ENCODE measurements at places on chromosomes 5 and 9.

DNA sequence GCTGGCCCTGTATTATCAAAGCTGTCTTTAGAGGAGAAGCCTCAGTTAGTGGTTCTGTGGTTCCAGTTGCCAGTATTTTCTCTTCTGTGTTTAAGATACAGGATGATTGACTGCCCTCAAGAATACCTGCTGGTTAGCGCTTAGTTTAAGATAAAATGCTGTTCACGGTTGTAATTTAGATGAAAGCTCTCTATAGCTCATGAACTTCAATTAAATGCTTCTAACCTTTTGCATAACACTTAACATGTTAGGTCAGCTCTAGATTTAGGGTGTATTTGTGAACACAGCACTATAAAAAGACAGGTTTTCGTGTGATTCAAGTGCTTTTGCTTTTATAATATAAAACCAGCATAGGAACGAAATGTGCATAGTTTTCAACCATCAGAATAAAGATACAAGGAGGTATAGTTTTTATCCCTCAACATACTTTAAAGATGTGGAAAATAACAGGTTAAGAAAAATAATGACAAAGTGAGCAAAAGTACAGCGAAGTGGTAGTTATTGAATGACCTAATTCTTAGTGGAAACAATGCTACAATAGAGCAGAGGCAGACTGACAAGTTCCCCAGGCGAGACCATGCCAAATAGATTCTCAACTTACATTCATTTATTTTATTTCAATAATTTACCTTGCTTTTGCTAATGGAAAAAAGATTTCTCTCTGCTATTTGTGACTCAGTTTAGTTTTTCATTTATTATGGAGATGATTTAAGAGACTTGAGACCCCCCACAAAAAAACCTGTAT, 602.6 kb upstream of the DMAC1 start:
- no peak for DNase-seq

DNA sequence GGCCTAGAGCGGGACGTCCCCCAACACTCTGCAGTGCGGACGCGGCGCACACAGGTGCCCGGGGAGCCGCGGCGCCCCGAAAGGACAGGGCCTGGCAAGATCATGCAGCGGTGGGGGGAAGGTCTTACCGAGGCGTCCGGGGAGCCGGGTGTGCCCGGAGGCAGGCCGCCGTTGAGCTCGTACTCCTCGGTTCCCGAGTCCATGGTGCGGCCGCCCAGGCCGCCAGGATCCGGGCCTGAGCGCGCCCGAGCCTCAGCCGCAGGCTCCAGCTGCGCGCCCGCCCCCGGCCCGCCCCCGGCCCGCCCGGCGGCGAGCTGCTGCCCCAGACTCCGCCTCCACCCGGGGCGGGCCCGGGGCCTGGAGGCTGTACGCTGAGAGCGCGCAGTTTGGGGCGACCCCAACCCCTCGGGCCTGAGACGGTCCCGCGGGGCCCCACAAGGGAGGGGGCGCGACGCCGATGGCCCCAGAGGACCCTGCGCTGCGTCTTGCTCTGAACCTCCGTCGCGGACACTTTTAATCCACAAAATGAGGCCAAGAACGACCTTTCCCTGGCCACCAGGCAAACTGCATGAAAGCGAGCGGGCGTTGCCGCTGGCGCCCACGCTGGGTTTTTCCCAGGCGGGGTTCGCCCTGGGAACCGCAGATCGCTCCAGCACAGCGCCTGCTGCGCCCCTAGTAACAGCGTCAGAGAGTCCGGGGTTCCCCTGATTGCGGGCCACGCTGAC, at the start of gene NINJ1:
Gene NINJ1 (minus strand): TSS at position 237 of the 725 bp plus-strand sequence. CDS start 34 bp downstream, at position 203.
- peak; percentile 75 for DNase-seq

DNA sequence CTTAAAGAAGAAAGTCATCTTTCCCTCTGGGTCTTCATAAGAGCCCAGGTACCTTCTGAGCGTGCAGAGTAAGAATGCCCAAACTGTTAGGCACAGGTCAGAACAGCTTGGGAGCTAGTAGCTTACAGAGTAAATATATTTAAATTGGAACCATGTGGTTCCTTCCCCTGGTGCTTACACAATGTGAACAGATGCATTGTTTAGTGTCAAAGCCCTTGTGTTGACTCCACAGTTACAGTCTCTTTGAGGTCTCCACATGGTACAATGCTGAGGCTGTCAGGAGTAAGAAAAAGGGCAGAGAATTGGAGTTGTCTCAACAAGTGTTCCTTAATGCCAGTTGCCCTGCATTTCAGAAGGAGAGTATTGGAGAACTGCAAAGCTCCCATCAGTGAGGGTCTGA, 188.5 kb downstream of the PAPPA start:
- no peak for DNase-seq

DNA sequence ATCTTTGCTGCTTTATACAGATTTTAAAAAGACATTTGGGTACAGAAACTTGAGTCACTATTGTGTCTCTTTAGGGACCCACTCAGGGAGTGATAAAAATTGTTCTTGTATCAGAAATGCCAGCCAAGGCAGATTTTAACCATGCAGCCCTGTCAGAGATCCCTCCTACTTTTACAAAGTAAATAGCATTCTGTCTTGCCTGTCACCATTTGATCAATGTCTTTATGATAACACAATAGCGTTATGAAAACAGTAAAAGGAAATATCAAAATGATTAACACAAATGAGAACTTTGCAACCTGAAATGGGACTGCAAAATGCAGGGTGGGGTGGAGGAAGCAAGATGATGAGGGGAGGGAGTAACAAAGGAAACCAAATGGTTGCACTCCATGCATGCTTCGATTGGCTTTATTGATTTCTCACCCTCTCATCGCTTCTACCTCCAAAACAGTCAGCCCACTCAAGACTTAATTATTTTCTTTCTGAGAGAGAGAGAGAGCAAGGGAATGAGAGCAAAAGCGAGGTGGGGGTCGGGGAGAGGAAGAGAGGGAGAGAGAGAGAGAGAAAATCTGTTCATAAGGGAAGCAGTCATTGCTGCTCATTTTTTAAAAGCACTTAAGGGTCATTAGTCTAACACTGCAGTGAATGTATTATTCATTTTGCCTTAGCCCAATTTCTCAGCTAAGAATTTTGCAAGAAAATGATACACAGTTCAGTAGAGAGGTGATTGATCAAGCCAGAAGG, 576.5 kb downstream of the CSNK1G3 start:
- no peak for DNase-seq

GRCh38 chr9:136047775-136048559, 47.1 kb downstream of the NACC2 start:
- DNase-seq, result no peak

DNA sequence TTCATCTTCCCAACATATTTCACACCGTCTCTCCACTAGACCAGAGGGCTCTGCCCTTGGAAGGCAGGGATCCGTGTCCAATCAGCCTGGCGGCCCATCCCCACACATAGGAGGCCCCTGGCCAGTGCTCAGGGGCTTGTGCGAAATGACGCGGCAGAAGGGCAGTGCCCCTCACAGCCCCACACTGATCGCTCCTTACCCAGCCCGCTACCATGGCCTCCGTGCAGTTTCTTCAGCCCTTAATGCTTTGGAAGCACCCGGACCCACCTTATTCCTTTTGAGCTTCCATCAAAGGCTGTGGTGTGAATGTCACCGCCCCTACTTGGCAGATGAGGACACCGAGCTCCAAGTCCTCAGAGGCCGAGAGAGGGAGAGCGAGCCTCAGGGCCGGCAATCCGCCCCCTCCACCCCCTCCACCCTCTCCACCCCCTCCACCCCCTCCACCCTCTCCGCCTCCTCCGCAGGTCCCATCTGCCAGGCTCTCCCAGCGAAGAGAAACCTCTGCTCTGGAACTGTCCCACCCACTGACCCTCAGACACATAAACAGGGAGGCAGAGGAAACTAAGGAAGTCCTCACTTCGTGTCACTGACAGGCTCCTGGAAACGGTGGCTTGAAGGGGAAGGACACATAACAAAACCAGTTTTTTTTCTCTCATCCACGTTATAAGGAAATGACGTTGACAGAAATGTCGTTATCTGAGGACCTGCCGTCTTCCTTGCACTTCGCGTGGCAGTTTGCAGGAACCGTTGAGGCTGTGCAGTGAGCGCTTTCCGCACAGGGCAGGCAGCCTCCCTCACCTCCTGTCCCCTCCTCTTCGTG, 13.9 kb downstream of the QSOX2 start:
- no peak for DNase-seq

DNA sequence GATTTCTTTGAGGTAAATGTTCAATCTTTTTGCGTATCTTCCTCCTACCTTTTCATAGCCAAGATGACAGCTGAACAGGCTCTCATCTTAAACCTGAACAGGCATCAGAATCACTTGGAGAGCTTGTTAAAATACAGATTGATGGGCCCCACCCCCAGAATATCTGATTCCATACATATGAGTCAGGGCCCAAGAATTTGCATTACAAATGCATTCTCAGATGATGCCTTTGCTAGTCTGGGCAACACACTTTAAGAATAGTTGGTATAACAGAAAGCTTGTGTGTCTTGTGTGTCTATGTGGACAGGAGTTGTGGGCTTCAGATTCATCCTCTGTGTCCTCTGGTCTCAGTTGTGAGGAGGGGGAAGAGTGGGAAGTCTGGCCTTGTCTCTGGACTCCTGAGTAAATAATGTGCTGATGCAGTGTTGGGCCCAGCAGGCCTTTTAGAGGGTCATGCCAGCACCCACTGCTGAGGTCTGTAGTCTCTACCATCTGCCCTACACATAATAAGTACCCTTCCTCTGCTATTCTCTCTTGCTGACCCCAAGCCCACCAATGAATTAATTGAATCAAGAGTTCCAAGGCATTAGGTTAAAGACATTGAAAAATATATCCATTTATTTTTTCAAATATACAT, 43.1 kb downstream of the PTCD2 start:
- DNase-seq, result peak; percentile 92

DNA sequence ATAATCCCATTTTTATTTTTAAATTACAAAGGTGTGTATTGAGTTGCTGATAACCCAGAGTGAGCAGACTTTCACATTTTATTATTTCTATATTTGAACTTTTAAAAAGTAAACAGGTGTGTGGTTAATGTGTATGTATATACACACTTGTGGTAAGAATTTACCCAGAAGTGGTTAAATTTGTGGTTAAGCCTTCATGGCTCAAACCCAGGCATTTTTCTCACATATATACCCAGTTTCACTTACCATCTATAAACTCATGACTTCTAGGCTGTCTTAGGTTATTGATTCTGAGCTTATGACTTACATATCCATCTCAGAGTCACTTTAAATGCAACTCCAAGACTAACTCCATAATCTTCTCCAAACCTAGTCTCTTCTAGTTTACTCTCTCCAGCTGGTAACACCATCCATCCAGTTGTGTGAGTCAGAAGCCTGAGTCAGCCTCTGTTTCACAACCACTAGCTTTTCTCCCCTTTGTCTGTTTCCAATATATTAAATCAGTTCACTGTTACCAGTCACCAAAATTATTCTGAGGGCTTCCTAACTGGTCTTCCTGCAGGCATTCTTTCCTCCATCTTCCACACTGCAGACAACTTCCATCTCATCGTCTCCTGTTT, 20.2 kb downstream of the ZBED3 start:
- peak; percentile 40 for DNase-seq

DNA sequence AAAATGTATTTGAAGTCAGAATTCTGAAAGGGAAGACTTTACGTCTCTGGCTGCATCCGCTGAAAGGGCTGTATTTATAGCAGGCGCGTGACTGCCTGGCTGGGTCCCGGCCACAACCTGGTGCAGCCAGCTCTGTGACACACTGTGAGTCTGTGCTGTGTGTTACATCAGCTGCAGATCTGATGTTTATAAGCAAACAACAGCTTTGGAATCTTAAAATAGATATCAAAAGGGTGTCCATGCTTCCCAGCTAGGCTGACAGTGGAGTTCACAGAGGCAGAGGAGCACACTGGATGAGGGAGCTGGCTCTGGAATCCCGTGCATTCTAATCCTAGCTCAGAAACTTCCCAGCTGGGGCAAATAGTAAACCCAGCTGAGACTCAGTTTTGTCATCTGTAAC, 433.4 kb upstream of the BRINP1 start:
- DNase-seq, result no peak

DNA sequence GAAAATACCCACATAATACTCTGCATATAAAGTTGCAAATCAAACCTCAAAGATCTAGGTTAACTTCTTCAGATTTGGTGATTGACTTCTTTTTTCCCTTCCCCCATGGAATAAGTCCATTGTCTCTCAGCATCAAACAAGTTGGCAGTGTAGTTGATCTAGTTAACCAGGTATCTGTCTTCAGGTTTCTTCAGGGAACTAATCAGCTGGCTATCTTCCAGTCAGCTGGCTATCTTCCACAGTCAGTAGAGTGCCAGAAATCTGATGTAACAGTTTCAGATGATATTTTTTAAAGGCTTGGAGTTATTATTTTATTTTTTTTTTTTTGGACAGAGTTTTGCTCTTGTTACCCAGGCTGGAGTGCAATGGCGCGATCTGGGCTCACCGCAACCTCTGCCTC, 16.8 kb downstream of the TNFSF15 start:
- peak; percentile 33 for DNase-seq

DNA sequence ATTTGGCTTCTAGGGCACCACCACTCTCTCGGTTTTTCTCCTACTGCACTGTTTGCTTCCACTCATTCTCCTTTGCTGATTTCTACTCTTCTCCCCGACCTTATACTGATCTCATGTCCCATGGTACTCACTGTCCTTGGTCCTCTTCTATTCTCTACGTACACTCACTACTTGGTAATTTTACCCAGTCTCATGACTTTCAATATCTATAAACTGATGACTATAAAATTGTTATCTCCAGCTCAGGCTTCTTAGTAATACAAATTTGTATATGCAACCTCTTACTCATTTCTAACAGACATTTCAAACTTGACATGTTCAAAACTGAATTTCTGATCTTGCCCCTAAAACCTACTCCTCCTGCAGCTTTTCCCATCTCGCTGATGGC, 4.1 kb downstream of the RAPGEF6 start:
- peak; percentile 25 for DNase-seq

GRCh38 chr5:159782197-159782994, 133.9 kb upstream of the ADRA1B start:
- DNase-seq, result no peak

GRCh38 chr5:120789918-120790317, 325.8 kb downstream of the PRR16 start:
- no peak for DNase-seq

GRCh38 chr9:69829484-69829883, 8.9 kb downstream of the CFAP95 start:
- DNase-seq, result no peak

DNA sequence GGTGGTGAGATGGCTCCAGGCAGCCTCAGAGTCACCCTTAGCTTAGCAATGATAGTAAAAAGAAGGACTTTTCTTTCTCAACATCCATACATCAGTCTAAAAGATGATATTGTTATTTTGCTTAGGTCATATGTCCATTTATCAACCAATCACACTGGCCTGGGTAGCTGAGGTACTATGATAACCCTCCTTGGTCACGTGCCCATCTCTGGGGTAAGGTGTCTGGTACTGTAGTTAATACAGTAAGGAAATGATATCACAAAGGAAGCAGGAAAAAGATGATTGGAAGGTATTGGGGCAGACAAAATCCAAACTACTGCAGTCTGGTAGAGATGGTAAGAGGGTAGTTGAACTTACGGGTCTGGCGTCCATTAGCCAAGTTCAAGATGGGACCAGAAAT, 5.1 kb upstream of the SMAD5 start:
- no peak for DNase-seq

DNA sequence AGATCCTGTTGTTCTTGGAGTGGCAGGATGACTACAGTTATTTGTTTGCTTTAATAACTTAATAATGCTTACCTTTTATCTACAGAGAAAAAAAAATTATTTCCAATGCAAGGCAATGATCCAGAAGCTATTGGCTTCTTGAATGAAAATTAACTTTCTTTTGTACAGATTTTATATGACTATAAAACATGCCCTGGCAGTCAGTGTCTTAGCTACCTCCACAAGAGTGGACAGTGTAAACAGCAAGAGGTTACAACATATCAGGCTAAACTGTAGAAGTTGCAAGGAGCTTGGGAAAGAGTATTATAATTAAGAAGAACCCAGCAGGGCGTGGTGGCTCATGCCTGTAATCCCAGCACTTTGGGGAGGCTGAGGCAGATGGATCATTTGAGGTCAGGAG, 49.1 kb downstream of the BNC2 start:
- no peak for DNase-seq
